ENCODE measurements at places on chromosomes 2 and 18. TPM values are rescaled to one million over a fixed set of nuclear protein-coding genes. Genes with fewer than 3 reads are reported as not detected.
A peak's percentile ranks its signal among the peaks of the same experiment; 100 is the strongest.

DNA sequence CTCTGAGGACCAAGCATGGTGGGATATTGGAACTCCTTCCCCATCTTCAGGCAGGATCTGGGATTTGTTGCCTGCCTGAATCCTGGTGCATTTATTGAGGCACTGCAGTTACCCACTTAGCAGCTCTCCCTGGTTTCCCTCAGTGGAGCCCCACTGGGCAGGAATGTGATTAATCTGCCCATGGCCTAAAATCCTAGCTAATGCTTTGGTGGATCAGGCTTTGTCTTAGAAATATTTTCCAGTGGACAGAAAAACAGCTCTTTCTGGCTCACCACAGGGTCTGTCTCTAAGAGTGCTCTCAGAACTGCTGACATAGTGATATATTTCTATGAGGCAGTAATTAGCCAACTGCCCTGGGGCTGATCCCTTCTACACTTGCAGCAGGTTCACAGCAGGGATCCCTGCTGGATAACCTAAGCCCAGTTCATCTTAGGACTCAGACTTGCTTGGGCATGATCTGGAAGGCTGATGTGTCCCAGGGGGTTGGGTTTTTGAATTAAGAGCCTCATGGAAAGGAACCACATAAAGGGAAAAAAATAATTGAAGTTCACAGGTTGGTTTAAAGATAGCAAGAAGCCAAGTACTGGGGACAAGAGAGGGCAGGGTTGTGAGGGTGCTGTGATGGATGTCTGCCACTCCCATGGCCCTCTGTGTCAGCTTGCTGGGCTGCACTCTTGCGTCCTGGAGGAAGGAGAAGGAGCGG, 44.3 kb upstream of the ZDBF2 start:
- DNase-seq: peak; percentile 13

GRCh38 chr2:236107942-236108625, 60.1 kb downstream of the GBX2 start:
- no peak for DNase-seq

DNA sequence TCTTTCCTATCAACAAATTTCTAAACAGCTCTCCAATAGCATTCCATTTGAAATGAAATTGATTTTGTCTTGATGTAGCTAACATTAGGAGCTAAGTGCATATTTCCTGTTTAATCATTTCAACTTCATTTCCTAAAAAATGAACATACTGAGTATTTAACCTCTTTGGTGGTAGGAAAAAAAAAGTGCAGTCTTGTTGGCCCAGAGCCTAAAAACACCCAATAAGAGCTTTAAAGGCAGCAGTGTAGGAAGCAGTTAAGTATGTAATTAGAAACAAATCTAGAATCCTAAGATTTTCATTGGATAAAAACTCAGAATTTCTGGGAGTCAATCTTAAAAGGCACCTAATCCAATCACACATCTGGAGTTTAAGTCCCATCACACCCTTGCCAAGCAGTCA, 71.0 kb upstream of the RBMS1 start:
- no peak for DNase-seq

CRYGC gene
- total RNA-seq: not detected

DSG1 gene
- not detected for total RNA-seq
